ENCODE measurements at places on chromosomes 16 and 17.

DNA sequence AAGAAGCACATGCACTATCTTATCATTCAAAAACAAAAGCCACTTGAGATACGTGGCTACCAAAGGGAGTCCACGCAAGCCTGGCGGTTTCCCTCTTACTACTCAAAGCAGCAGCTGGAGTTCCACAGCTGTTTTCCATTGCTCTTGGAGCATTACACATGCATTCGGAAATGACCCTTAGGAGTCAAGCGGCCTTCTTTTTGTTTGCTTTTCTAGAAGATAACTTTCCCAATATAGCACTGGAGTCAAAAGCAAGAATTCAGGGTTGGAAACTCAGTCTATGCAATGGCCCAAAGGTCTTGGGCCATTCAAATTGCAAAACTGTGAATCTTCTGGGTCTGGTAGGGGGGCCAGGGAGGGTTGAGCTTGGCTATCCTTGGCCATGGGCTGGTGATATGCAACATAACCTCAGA lies 97.8 kb upstream of the MAF start:
- no peak for DNase-seq

- no peak for DNase-seq
Observed at GRCh38 chr17:40168262-40168832, 8.9 kb upstream of the RAPGEFL1 start.

GRCh38 chr16:24957887-24958286 lies 57.3 kb downstream of the ARHGAP17 start:
- no peak for DNase-seq

DNA sequence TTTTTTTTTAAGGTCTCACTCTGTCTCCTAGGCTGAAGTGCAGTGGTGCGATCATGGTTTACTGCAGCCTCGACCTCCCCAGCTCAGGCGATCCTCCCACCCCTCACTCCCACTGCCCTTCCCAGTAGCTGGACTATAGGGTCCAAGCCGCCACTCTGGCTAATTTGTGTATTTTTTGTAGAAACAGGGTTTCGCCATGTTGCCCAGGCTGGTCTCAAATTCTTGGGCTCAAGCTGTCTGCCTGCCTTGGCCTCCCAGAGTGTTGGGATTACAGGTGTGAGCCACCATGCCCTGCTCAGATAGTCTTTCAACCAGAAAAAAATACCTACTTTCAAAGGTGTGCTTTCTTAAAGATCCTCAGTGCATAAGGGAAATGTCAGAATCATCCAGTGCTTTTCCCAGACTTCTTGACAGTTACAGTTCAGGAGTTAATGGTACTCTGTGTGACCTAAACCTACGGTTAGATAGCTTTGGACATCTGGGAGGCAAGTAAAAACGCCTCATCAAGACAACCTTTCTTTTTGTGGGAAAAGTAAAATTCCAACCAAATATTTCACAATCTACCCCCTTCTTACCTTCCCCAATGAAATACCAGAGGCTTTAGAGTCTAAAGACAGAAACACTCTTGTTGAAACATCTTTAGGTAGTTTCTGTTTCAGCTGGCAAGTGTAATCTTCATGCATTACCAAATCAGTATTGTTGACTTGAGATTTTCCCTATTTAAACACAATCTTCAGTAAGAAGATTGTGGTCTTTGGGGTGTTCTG lies 6.8 kb downstream of the RSPRY1 start:
- DNase-seq, result no peak

- peak; percentile 48 for DNase-seq
Observed at GRCh38 chr17:74199306-74200092, 4.0 kb upstream of the RPL38 start.

DNA sequence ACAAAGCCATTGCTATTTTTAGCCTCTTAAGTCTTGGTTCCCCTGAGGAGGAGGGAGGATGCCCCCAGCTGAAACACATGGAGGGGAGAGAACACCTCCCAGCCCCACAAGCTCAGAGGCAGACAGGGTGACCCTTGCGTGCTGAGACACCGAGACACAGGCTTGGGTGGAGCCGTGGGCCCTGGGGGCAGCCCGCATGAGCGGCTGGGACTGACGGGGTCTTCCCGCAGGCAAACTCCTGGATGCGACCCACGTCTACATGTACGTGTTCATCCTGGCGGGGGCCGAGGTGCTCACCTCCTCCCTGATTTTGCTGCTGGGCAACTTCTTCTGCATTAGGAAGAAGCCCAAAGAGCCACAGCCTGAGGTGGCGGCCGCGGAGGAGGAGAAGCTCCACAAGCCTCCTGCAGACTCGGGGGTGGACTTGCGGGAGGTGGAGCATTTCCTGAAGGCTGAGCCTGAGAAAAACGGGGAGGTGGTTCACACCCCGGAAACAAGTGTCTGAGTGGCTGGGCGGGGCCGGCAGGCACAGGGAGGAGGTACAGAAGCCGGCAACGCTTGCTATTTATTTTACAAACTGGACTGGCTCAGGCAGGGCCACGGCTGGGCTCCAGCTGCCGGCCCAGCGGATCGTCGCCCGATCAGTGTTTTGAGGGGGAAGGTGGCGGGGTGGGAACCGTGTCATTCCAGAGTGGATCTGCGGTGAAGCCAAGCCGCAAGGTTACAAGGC lies 9.8 kb downstream of the SLC16A3 start:
- DNase-seq, result peak; percentile 63

DNA sequence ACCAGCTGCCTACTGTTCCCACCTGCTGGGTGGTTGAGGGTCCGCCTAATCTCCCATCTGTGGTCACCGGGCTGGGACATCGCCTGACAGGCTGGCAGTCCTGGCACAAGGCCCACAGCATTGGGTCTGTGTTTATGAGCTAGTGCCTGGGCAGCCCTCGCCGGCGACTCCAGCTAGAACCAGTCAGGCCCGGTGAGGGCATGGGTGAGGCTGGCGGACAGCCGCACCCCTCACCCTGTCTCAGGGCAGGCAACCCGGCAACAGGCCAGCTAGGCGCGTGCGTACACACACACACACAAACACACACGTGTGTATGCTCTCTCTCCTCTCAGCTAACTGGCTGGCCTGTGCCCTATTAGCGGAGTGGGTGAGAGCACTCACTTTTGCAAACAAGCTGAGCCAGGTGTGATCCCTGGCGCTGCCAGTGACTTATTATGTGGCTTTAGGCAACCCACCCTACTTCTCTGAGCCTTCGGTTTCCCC lies 10.4 kb downstream of the HSD11B2 start:
- no peak for DNase-seq

GRCh38 chr16:66832661-66833305 lies 2.0 kb upstream of the NAE1 start:
- DNase-seq, result no peak

GRCh38 chr17:933312-934073 lies 46.1 kb downstream of the NXN start:
- no peak for DNase-seq

DNA sequence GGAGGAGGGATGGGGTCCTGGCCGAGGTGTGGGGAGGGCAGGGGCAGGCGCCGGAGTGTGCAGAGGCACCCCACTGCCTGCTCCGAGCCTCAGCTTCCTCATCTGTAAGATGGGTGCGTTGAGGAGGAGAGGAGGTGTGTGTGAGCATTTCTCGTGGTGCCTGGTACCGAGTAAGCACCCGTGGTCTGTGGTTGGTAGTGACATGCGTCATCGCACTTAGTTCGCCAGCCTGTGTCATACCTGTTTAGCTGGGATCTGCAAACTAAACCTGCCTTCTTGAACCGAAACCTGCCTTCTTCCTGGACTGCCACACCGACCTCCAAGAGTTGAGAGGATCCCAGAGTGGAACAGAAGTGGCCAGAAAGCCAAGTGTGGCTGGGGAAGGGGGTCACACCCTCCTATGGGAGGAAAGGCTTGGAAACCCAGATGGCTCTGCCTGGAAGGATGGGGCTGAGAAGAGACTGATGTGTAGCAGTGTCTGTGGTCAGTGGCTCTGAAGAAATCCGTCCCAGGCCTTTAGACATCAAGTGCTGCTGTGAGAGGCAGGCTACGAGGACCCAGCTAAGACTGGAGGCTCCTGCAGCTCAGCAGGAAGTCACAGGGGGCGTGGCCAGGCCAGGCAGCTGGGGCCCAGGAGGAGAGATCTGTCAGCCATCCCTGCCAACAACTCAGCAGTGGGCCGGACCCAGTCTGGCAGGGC lies 162.6 kb upstream of the PLCG2 start:
- peak; percentile 19 for DNase-seq

- DNase-seq, result no peak
Observed at GRCh38 chr16:50093607-50094539, 28.1 kb downstream of the HEATR3 start.

- DNase-seq, result no peak
Observed at GRCh38 chr17:77529328-77529650, 388.5 kb downstream of the SEC14L1 start.

DNA sequence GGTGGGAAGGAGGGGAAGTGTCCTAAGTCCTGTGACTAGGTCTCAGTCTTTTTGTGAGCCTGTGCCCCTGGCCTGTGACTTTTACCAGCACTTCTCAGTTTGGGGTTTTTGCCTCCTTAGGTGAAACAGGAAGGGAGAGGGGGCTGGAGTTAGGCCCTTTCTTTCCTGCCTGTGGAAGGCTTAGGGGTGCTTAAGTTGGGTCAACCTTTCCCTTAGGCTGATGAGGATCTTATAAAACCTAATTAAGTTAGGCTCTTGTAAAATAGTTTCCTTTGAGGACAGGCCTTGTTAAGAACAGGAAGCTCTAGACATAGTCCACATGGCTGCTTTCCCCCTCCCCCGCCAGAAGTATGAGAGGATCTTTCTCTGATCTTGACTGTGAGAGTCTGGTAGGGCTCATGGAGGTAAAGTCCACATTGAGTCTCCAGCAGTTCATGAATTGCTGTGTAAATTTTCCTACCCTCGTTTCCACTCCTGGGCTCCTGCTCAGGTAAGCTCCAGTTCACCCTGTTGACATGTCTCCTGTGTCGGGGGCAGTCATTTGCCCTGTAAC lies 17.0 kb upstream of the DNASE1 start:
- DNase-seq, result peak; percentile 22

DNA sequence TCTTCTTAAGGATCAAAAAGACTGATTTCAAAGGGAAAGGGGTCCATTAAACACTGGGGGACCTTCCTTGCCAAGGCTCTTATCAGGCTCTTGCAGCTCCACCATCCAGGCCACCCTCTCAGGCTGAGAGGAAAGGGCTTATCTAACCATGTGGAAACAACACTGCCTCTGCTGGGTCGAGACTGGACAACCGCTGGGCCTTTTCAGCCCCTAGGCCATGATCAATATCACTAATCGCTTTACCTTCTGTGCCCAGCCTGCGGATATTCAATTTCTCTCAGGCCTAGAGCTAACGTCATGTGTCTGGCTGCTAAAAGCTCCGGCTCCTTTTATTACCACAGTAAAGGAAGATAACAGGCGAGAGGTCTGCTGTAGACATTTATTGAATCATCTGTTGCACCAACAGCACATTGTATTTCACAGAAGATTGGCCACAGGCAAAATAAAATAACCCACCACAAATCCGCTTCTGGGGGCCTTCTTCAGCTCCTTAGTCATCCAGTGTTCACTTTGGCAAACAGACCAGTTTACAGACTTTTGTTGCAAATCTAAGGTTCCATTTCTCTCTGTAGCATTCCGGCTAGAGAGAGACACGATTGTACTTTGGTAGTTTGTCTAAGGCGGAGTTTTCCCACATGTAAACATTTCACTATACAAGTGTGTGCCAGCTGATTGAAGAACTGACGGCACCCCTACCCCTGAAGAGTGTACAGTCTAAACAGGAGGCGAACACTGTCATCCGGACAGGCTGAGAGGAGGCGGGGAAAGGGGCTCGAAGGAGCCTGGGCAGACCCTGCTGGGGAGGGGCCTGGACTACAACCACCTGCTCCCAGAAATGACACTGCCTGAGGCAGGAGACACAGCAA lies 13.9 kb downstream of the CYB561 start:
- no peak for DNase-seq

DNA sequence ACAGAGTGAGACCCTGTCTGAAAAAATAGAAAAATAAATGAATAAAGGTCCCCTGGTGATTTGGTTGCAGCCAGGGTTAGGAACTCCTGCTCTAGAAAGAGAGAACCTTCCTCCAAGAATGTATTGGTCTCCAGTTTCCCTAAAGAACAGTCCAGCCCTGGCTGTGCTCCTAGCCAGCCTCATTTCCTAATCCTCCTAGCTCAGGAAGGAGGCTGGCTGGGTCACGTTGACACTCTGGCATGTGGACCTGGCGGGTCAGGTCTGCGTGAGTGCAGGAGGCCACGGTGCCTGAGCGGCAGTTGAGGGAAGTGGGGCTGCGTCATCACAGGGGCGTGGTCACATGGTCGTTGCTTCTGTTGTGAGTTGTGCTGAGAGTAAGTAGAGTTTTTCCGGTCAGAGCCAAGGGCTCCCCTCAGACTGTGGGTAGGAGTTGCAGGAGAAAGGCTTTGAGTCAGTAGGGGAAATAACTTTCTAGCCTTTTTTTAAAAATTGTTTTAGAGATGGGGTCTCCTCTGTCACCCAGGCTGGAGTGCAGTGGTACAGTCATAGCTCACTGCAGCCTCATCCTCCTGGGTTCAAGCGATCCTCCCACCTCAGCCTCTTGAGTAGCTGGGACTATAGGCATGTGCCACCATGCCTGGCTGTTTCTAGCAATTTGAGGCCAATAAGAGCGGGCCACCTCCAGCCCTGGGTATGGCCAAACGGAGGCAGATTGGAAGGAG lies 194.0 kb upstream of the CIBAR2 start:
- DNase-seq, result peak; percentile 71

DNA sequence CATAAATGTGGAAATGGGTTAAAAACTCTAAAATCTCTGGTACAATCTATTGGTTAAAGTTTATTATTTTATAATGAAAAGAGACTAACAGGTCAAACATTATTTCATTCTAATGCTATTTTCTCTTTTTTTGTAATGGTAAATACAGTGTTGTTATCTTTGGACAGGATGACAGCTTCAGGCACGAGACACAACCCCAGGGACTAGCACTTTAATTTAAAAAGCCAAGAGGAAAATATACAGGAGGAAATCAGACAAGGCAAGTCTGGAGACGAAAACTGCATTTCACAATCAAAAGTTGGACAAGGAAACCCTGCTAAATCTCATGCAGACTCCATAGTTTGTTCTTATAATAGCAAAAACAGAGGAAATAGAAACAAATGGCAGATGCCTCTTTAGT lies 589.1 kb upstream of the CDH8 start:
- no peak for DNase-seq

DNA sequence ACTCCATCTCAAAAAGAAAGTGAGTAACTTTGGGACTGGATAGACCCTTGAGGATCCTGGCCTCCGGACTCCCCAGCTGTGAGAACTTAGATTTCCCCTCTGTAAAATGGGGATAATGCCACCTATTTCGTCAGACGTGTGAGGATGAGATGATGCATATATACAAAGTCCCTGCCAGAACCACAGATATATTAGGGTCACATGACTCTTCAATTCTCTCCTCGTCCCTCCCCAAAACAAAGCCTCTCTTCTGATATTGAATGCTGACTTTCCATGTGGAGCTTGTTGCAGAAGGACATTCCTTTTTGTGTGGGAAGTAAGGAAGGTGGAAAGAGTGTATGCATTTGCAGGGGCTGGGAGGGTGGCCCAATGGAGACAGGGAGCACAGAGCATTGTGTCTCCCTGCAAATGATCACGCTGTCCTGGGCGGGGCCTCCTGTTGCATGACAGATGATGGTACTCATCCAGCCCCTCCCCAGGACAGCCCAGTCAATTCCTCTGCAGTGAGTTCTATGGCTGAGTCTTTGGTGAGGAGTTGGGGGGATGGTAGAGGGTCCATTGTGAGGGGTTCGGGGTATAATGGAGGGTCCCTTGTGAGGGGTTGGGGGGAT lies 35.1 kb upstream of the MGAT5B start:
- no peak for DNase-seq

GRCh38 chr16:89256651-89257254 lies 39.2 kb downstream of the ZNF778 start:
- DNase-seq, result peak; percentile 54

- DNase-seq, result no peak
Observed at GRCh38 chr17:31462261-31462660, 70.8 kb downstream of the RAB11FIP4 start.

GRCh38 chr17:63478814-63479494 lies 2.1 kb downstream of the ACE start:
- peak; percentile 57 for DNase-seq

- DNase-seq, result no peak
Observed at GRCh38 chr17:56876766-56877179, 37.1 kb downstream of the TRIM25 start.
